ENCODE measurements at places on chromosomes 3 and 15. TPM values are rescaled to one million over a fixed set of nuclear protein-coding genes. Genes with fewer than 3 reads are reported as not detected.

DNA sequence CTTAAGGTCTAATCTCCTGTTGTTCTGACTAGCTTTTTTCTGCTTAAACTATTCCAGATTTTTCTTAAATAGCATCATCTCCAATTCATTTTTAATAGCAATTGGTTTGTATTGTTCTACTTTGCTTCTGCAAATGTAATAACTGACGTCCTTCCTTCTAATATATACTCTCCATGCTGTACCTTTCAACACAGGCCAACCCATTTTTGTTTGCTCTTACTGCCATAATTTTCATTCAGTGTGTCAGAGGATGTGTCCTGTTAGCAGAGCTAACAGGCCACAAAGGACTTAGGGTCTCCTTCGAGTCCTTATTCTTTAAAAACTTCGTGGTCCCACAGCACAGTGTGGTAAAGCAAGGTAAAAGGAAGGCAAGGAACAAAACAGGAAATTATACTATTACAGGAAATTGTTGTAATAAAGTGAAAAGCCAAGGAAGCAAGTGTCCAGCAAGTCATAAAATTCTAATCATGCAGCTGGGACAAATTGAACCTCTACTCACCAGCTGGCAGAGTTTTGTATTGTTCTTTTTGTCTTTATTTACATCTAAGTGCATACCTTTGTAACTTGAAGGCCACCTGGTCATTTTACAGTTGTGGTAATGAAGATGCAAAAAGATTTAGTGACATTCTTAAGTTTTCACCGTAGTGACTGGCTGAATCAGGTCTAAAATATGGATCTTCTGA lies 64.9 kb upstream of the ZBTB20 start:
- H3K4me1 ChIP-seq, result no peaks in the 10 kb centered on the region
- peaks cover 3% of the 10 kb centered on the region for H3K27me3 ChIP-seq
- no peak for DNase-seq
- H3K36me3 ChIP-seq, result no peaks in the 10 kb centered on the region

DNA sequence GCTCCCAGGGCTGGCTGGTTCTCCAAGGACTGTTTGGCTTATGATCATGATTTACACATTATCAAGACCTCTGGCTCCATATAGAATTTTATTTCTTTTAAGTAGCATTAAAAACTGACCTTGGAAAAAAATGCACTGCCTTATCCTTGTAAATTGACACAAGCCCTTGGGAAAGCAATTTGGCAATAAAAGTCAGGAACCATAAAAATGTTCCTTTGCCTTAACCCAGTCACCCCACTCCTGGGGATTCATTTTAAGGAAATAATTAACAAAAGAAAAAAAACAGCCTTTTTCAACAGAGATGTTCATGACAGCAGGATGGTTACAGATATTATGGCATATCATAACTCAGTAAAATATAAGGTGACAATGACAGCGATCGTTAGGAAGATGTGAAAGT lies 51.6 kb upstream of the NR2E3 start:
- H3K27me3 ChIP-seq, result peaks cover 3% of the 10 kb centered on the region
- no peak overlapping the region for H3K4me3 ChIP-seq
- H3K36me3 ChIP-seq, result peaks cover 45% of the 10 kb centered on the region
- no peak overlapping the region for H3K27ac ChIP-seq
- no peak for DNase-seq
- H3K4me1 ChIP-seq, result peaks cover 28% of the 10 kb centered on the region

- H3K4me1 ChIP-seq, result peaks cover 48% of the 10 kb centered on the region
- no peak overlapping the region for H3K27ac ChIP-seq
- no peaks in the 10 kb centered on the region for H3K36me3 ChIP-seq
- peaks cover 10% of the 10 kb centered on the region for H3K27me3 ChIP-seq
- no peak for DNase-seq
Observed at GRCh38 chr15:58545307-58546065, 113.7 kb downstream of the LIPC start.

DNA sequence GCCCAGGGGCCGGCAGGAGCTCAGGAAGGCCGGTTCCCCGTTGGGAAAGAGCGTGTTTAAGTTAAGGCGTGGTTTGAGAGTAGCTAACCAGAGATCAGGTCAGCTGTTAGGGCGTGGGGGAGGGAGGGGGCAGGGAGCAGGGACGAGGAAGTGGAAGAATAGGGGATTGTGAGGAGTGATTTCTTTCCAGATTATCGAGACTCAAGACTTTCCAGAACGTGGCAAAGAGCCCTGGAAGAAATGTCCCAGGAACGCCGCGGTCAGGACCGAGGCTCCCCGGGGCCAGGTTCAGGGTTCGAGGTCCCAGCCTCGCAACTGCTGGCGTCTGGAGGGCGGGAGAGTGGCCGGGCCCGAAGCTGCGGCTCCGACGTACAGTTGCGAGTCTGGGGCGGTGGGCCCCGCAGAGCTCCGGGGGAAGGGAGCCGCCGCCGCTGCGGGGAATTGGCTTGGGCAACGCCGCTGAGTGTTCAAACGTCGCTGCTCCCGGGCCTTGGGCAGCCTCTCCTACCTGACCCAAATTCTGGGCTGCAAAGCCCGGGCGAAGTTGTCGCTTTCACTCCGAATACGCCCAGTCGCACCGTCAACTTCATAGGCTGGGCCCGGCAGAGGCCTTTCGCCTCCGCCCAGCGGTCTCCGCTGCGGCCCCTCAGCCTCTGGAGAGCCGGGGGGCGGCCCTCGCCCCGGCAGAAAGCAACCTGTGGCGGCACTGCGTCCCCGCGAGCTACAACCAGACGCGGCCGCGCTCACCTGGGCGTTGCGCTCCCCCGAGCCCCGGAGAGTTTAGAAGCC lies 9.5 kb downstream of the ISL2 start:
- H3K4me1 ChIP-seq, result peaks cover 36% of the 10 kb centered on the region
- H3K4me3 ChIP-seq, result peak overlapping the region; percentile 65
- H3K27ac ChIP-seq, result peak overlapping the region; percentile 38
- DNase-seq, result no peak
- H3K27me3 ChIP-seq, result no peaks in the 10 kb centered on the region
- H3K36me3 ChIP-seq, result peaks cover 8% of the 10 kb centered on the region

The SAMMSON gene
- total RNA-seq, result not detected

DNA sequence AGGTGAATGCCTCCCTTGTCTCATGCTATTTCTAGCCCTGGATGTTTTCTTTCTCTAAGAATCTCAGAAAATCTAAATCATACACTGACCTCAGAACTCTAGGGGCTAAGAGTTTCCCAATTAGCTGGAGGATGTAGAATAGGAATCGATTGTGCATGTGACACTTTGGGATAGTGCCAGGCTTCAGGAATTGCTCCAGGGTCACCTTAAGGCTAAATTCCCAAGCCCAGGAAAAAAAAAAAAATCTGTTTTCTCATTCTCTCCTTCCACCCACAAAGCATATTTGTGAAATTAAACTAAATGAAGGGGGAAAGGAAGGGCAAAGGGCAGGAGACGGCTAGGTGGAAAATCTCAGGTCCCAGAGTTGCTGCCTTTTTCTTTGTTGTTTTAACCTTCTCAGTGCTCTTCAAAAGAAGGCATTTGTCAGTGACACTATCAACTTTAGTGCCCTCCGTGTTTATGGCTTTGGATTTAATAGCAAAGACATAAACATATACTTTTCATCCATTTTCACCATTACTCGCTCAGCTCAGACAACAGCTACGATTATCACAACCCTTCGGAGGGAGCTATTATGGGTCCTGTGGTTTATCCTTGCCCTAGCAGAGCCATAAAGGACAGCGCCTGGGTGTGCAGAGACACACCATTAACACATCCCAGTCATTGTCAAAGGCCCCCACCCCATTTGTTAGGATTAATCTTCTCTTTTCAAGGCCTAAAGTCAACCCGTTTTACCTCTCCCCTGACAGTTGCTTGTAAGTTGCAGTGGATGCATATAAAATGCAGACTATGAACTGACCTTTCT lies 271.7 kb downstream of the PDZRN3 start:
- no peaks in the 10 kb centered on the region for H3K36me3 ChIP-seq
- H3K4me1 ChIP-seq, result no peaks in the 10 kb centered on the region
- peaks cover 15% of the 10 kb centered on the region for H3K27me3 ChIP-seq
- H3K27ac ChIP-seq, result no peak overlapping the region
- no peak for DNase-seq

GRCh38 chr3:13414040-13414729 lies 5.9 kb downstream of the NUP210 start:
- DNase-seq, result no peak
- no peaks in the 10 kb centered on the region for H3K36me3 ChIP-seq
- H3K4me3 ChIP-seq, result no peak overlapping the region
- no peak overlapping the region for H3K27ac ChIP-seq
- H3K4me1 ChIP-seq, result peaks cover 17% of the 10 kb centered on the region

- no peak overlapping the region for H3K4me3 ChIP-seq
- peaks cover 9% of the 10 kb centered on the region for H3K27me3 ChIP-seq
- no peaks in the 10 kb centered on the region for H3K36me3 ChIP-seq
- DNase-seq, result no peak
Observed at GRCh38 chr15:98385752-98386381, 262.5 kb upstream of the IGF1R start.

DNA sequence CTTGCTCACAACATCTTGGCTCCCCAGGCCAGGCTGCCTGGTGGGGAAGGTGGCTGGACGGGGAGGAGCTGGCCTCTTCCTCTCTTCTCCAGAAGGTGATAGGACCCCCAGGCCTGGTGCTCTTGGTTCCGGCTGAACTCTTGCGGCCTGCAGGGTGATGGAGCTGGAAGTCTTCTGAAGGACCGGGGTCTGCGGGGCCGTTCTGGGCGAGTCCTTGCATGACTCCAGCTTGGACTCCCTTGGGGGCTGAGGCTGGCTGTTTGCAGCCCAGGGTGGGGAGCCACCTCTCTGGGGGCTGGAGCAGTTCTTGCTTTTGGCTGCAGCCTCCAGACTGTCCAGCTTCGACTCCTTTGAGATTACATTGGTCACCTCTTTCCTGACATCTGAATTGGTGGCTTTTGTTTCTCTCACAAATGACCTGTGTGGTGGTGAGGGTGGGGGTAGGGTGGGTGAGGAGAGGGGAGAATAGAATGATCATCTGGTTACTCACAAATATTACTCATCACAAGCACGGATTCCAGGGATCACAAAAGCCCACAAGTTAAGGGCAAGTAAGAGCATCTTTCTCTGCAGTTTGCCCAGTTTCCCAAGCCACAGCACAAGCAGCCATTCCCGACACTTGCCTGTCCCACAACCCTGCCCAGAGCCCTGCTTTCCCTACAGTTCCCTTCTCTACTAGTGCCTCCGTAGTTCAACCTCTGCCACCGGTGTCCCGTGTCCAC lies 149.1 kb upstream of the HACD2 start:
- peak; percentile 92 for DNase-seq
- H3K27me3 ChIP-seq, result peaks cover 21% of the 10 kb centered on the region
- peak overlapping the region; percentile 98 for H3K27ac ChIP-seq
- H3K36me3 ChIP-seq, result peaks cover 92% of the 10 kb centered on the region
- peak overlapping the region; percentile 51 for H3K4me3 ChIP-seq
- H3K4me1 ChIP-seq, result peaks cover 99% of the 10 kb centered on the region

- no peaks in the 10 kb centered on the region for H3K36me3 ChIP-seq
- H3K4me3 ChIP-seq, result no peak overlapping the region
- 0 out of 2 replicates have a peak, but pooled peaks cover 5% of the 10 kb centered on the region for H3K4me1 ChIP-seq
- no peak for DNase-seq
- H3K27ac ChIP-seq, result no peak overlapping the region
Observed at GRCh38 chr3:150202711-150203110, 205.4 kb upstream of the TSC22D2 start.

- H3K36me3 ChIP-seq, result no peaks in the 10 kb centered on the region
- DNase-seq, result peak; percentile 52
- H3K27me3 ChIP-seq, result no peaks in the 10 kb centered on the region
- H3K4me1 ChIP-seq, result peaks cover 70% of the 10 kb centered on the region
- peak overlapping the region; percentile 91 for H3K27ac ChIP-seq
Observed at GRCh38 chr15:67025719-67026609, 39.4 kb upstream of the SMAD3 start.

GRCh38 chr3:15277861-15278500 lies 54.4 kb downstream of the SH3BP5 start:
- no peaks in the 10 kb centered on the region for H3K27me3 ChIP-seq
- no peak for DNase-seq
- no peak overlapping the region for H3K27ac ChIP-seq
- no peaks in the 10 kb centered on the region for H3K36me3 ChIP-seq
- H3K4me3 ChIP-seq, result no peak overlapping the region

DNA sequence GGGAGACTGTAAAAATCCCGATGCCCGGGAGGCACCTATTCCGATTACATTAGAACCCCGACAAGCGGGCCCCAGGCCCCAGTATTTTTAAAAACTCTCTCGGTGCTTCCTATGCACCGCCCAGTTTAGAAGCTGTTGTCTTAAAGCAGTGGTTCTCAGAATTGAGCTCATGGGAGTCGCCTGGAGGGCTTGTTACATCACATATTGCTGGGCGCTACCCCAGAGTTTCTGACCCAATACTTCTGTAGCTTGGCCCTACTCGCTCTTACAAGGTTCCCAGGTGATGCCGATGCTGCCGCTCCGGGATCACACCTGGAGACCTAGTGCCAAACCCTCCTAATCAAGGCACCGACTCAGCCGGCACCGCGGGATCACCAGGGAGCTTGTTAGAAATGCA lies 35.2 kb downstream of the CPN2 start:
- no peak for DNase-seq
- H3K4me1 ChIP-seq, result peaks cover 21% of the 10 kb centered on the region
- H3K27ac ChIP-seq, result no peak overlapping the region
- H3K27me3 ChIP-seq, result peaks cover 40% of the 10 kb centered on the region

The SEMA3F gene
- 35.6 TPM for total RNA-seq

The IL16 gene
- total RNA-seq, result not detected

The CACNA2D2 gene
- total RNA-seq, result not detected

DNA sequence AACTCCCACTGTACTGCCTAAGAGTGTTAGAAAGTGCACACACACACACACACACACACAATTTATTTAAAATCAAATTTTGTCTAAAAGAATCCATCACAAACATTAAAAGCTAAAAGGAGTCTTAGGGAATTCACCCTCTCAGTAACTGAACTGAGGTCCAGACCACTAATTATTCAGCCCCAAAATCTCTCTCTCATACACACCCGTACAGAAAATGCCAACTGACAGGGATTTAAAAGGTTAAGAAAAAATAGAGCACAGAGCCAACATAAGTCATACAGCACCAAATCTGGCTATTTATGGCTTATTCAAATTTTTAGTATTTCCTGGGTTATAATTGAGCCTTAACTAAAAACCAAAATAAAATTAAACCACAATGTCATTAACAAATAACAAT lies 20.7 kb downstream of the GBE1 start:
- H3K36me3 ChIP-seq, result peaks cover 12% of the 10 kb centered on the region
- peaks cover 65% of the 10 kb centered on the region for H3K4me1 ChIP-seq
- no peak for DNase-seq
- 0 out of 2 replicates have a peak overlapping the region, but pooled peaks have one; percentile 5 for H3K4me3 ChIP-seq
- peaks cover 2% of the 10 kb centered on the region for H3K27me3 ChIP-seq

DNA sequence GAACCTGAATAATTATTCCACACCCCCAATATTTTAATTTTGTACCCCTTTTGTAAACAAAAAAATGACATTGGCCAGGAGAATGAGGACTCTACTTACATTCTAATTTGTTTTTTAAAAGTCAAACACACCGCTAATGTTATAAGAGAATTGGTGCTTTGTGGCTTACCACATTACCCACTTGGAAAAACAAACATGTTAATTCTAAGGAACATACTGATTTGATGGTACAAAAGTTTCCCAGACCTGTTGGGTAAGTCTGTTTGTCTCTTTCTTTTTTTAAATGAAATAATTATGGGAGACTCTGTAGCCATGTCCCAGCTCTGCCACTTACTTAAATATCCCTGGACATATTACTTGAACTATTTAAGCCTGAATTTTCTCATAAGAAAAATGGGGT lies 352.5 kb upstream of the C2CD4B start:
- DNase-seq, result no peak
- H3K27me3 ChIP-seq, result peaks cover 1% of the 10 kb centered on the region
- peaks cover 22% of the 10 kb centered on the region for H3K4me1 ChIP-seq

All from HFFc6 (cell line).